Breast epithelium (tissue), 4 donors: ENCODE measurements at places on chromosomes 4 and X. TPM values are rescaled to one million over a fixed set of nuclear protein-coding genes. Genes with fewer than 3 reads are reported as not detected.

Gene KLB
- 23.2 TPM for total RNA-seq

GRCh38 chrX:110318664-110318968, 731 bp upstream of the AMMECR1 start:
- no peak for DNase-seq

DNA sequence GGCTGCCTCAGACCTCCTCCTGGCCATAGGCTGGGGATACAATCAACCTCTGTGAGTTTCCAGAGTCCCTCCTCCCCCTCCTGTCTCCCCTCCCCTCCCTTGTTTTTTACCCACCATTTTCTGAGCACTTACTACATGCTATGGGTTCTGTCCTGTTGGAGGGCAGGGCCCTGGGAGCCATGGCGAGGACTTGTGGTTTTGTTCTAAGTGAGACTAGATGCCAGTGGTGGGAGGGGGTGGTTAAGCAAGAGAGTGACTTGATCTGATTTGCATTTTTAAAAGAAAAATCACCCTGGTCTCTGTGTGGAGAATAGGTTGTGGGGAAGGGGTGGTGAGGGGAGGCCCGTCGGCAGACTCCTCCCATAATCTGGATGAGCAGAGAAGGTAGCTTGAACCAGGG, 39.5 kb downstream of the EFNB1 start:
- no peak for DNase-seq

DNA sequence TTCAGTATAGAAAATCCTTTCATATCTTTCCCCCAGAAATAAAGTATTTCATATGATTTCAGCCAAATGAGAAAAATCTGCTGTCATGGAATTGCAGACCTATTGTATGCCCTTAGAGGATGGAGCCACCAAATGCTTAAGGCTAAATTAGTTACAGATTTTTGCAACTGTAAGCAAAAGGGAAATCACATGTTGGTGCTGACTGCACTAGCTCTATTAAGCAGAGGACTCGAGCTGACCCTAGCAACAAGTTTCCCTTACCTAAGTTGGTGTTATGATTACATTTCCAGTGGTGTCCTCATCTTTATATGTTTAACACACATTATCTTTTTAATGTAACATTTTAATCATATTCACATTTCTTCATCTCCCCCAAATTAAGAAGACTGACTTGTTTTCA, 58.3 kb upstream of the DOCK11 start:
- no peak for DNase-seq

DNA sequence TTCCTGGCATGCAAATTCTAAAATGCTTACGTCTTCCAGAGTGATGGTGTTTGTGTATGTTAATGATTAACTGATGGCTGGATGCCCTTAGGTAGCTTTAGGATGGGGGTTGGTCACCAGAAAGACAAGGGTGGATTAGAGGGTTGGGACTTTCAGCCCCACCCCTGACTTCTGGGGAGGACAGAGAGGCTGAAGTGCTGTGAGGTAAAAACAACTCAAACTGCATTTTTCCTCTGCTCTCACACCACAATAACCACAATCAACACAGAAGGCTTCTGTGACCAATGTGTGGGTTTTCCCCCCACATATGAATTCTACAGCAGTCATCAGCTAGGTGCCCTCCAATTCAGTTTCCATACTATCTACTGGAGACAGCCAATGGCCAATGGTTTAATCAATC, 18.7 kb upstream of the DDIT4L start:
- DNase-seq = no peak

Gene LRRC66
- 0.33 TPM for total RNA-seq
